ENCODE measurements at places on chromosomes 4 and X. TPM values are rescaled to one million over a fixed set of nuclear protein-coding genes. Genes with fewer than 3 reads are reported as not detected.

DNA sequence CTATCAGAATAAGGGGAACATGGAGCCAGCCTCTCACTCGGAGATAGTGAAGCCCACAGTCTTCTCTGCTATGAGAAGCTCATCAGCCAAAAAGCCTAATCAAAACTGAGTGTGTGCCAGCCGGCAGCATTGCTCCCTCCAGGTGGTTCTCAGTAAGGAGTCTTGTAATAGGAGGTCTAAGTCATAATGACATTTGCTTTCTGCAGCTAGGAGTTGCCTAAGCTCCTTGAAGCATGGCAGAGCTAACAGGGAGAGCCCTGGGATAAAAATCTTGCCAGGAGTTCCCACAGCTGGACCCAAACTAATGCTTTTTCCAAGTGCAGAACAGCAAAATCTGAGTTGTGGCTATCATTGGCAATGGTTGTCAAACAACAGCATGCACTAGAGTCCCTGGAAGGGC is 245.2 kb downstream of the SPATA18 start:
- no peaks in the 10 kb centered on the region for H3K36me3 ChIP-seq
- no peak for DNase-seq

GRCh38 chr4:121449416-121449815 is 68.6 kb upstream of the QRFPR start:
- H3K36me3 ChIP-seq: no peaks in the 10 kb centered on the region
- H3K27me3 ChIP-seq: no peaks in the 10 kb centered on the region
- no peak for DNase-seq
- no peaks in the 10 kb centered on the region for H3K4me1 ChIP-seq
- H3K27ac ChIP-seq: no peak overlapping the region
- H3K4me3 ChIP-seq: no peak overlapping the region

DNA sequence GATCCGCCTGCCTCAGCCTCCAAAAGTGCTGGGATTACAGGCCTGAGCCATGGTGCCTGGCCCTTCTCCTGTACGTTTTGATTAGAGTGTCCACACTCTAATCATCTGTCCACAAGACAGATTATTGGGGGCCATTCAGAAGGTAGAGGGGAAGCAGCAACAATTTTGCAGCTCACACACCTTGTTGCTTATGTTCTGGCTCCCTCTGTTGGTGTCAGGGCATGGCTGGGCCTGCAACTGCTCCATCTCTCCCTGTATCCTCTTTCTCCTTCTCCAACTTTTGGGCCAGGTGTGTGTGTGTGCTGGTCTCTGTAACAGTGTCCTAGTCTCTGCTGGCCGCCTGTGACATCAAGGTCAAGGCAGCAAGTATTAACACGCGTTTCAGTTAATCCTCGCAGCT is 125.5 kb upstream of the MBNL3 start:
- no peaks in the 10 kb centered on the region for H3K36me3 ChIP-seq
- H3K4me1 ChIP-seq: no peaks in the 10 kb centered on the region
- no peak overlapping the region for H3K27ac ChIP-seq
- no peaks in the 10 kb centered on the region for H3K27me3 ChIP-seq

DNA sequence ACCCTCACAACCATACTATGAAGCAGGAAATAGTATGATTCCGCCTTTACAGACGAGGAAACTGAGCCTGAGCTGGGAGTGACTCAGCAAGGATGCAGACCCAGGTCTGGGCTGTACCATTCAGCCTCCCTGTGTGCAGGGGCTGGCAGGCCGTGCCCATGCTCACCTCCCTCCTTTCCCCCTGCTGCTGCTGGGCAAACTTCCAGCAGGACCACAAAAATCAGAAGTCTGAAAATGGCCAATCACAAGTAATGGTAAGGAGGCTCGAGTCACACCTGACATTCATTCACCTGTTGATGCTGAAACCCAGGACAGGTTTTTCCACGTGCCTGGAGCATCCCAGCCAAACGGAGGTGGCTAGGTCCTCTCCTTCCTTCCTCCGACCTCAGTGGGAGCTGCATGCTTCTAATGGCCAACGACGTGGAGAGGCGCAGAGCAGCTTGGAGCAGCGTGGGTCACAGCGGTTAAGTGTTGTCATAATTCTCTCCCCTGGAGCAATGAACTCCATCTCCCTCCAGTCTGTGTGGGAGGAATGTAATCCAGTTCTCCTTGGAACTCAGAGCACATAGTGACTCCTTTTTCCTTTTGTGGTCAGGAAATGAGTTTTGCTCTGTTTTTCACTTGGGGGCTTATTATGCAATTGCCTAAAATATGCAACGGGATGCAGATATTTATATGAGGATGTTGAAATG is 371.7 kb downstream of the BCOR start:
- H3K4me1 ChIP-seq: peaks cover 17% of the 10 kb centered on the region
- DNase-seq: no peak
- no peaks in the 10 kb centered on the region for H3K36me3 ChIP-seq
- no peak overlapping the region for H3K27ac ChIP-seq
- no peaks in the 10 kb centered on the region for H3K27me3 ChIP-seq

FRG2 gene
- total RNA-seq: not detected

DNA sequence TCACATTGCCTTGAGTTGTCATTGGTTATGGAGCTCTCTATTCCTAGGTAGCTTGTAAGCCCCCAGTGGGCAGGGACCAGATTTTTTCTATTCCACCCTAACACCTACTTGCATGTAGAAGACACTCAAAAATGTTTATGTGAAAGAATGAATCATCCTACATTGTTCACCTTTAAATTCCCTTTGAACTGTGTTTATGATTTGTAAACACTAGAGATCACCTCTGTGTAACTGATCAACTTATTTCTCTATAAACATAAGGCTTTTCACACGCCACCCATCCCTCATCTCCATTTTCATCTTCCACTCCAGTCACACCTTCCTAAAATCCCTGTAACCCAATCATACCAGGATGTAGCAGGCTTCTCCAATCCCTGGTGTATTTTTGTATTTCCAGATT is 142.6 kb upstream of the LEF1 start:
- no peaks in the 10 kb centered on the region for H3K27me3 ChIP-seq
- no peak overlapping the region for H3K27ac ChIP-seq
- H3K4me1 ChIP-seq: no peaks in the 10 kb centered on the region
- H3K4me3 ChIP-seq: no peak overlapping the region
- no peaks in the 10 kb centered on the region for H3K36me3 ChIP-seq

CCKAR gene
- 1.7 TPM for total RNA-seq

GRCh38 chrX:10944136-10944885 is 166.8 kb upstream of the HCCS start:
- no peaks in the 10 kb centered on the region for H3K36me3 ChIP-seq
- H3K27me3 ChIP-seq: no peaks in the 10 kb centered on the region
- no peak overlapping the region for H3K27ac ChIP-seq

CXXC4 gene
- total RNA-seq: 3.1 TPM

- no peaks in the 10 kb centered on the region for H3K4me1 ChIP-seq
- H3K36me3 ChIP-seq: no peaks in the 10 kb centered on the region
- no peaks in the 10 kb centered on the region for H3K27me3 ChIP-seq
- no peak for DNase-seq
- no peak overlapping the region for H3K27ac ChIP-seq
Measured at GRCh38 chr4:158938220-158939044, 164.4 kb upstream of the RAPGEF2 start.

GRCh38 chrX:151596282-151596681 is 32.8 kb downstream of the PASD1 start:
- no peak overlapping the region for H3K27ac ChIP-seq
- no peaks in the 10 kb centered on the region for H3K27me3 ChIP-seq
- no peaks in the 10 kb centered on the region for H3K4me1 ChIP-seq
- no peak for DNase-seq
- no peaks in the 10 kb centered on the region for H3K36me3 ChIP-seq
- no peak overlapping the region for H3K4me3 ChIP-seq

- H3K4me3 ChIP-seq: peak overlapping the region; percentile 60
- H3K27ac ChIP-seq: no peak overlapping the region
- H3K36me3 ChIP-seq: no peaks in the 10 kb centered on the region
- H3K27me3 ChIP-seq: peaks cover 44% of the 10 kb centered on the region
Measured at GRCh38 chr4:61202638-61203435, 2.7 kb downstream of the ADGRL3 start.

CFAP99 gene
- not detected for total RNA-seq

PAK3 gene
- 1.3 TPM for total RNA-seq

- no peak overlapping the region for H3K4me3 ChIP-seq
- no peaks in the 10 kb centered on the region for H3K4me1 ChIP-seq
Measured at GRCh38 chr4:72679666-72680065, 110.6 kb upstream of the ADAMTS3 start.
